ENCODE measurements at places on chromosomes 1 and 21.

DNA sequence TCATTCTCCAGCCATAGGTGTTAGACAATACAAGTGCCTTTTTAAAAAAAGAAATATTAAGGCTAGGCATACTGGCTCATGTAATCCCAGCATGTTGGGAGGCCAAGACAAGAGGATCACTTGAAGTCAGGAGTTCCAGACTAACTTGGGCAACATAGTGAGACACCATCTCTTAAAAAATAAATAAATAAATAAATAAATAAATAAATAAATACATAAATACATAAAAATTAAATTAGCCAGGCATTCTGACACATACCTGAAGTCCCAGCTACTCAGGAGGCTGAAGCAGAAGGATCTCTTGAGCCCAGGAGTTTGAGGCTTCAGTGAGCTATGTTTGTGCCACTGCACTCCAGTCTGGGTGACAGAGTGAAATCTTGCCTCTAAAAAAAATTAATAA lies 85.8 kb upstream of the ATP1B1 start:
- no peak for DNase-seq

GRCh38 chr1:231723146-231723545 lies 96.6 kb downstream of the DISC1 start:
- DNase-seq = no peak

DNA sequence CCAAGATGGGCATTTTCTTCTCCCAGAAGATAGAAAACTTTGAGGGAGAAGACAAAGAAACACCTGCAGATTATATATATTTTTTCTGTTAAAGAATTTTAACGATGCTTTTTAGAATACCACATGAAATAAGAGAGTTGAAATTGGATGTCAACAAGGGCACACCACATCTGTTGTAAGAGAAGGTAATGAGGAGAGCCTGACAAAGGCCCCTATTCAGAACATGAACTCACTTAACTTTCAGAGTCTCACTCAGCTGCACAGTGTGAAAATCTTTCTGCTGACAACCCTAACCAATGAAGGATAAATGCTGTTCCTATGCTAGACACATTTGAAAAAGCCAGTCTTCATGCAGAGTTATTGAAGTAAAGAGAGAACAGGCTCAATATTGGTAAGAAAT lies 7.3 kb downstream of the KRTAP22-2 start:
- no peak for DNase-seq

DNA sequence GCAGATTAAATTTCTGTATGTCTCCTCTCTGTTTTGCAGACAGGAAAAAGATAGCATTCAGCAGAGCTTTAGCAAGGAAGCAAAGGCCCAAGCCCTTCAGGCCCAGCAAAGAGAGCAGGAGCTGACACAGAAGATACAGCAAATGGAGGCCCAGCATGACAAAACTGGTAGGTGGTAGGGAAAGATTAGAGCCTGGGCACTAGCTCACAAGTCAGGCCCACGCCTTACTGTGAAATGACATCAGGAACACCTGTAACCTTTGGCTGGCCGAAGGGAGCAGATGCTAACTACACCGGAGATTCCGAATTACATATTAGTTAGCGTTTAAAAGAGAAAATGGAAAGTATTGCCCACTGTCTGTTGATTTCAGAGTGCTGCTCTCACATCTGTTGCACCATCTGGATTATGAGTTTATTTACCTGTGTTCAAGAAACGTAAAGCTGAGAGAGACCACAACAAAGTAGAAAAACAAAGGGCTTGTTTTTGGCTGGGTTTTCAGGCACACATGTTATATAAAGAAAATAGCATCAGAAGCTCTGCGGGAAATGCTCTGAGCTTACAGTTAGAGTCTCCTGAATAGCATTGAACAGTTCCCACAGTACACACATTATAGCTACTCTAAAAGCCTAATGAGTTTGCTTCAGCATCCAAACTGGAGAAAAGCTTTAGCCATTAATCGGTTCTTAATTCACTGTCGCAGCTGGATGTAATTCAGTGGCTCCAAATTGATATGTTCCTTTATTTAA lies 160.0 kb downstream of the SDCCAG8 start:
- DNase-seq = no peak

GRCh38 chr1:7261490-7261889 lies 476.2 kb downstream of the CAMTA1 start:
- no peak for DNase-seq

- DNase-seq = no peak
These were observed 150.0 kb upstream of the APP start for GRCh38 chr21:26320596-26320995.

DNA sequence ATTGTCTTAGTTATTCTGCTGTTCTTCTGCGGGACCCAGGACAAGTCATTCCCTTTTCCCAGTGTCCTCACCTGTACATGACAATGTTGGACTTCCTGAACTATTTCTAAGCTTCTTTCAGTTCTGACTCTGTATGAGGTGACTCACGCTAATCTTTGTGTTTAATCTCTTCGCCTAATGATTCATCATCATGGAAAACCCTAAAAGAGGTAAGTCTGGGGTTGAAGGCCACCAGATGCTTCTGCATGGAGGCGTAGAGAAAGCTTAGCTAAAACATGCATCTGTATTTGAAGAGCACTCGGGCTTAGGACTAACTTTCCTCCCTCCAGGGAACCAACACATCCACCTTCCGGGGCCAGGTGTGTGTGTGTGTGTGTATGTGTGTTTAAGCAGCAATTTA lies 7.4 kb downstream of the SPRR5 start:
- DNase-seq = no peak

Measured in NCI-H1436 (cell line).